Kidney (tissue), 22 donors: ENCODE measurements at places on chromosomes 5 and 9. TPM values are rescaled to one million over a fixed set of nuclear protein-coding genes. Genes with fewer than 3 reads are reported as not detected.

Gene UBE2QL1
- polyA plus RNA-seq, result 4.8 TPM

- DNase-seq, result no peak
Observed at GRCh38 chr9:18441261-18441660, 32.7 kb upstream of the ADAMTSL1 start.

Gene PAEP
- polyA plus RNA-seq, result not detected

Gene OR2V2
- not detected for polyA plus RNA-seq

- no peak for DNase-seq
Observed at GRCh38 chr5:173630724-173631365, 14.4 kb upstream of the BOD1 start.

Gene SLC36A3
- polyA plus RNA-seq, result not detected

- DNase-seq, result no peak
Observed at GRCh38 chr5:105677291-105677690, 1993.4 kb downstream of the EFNA5 start.

- DNase-seq, result no peak
Observed at GRCh38 chr9:133512253-133513213, 12.2 kb downstream of the MYMK start.

DNA sequence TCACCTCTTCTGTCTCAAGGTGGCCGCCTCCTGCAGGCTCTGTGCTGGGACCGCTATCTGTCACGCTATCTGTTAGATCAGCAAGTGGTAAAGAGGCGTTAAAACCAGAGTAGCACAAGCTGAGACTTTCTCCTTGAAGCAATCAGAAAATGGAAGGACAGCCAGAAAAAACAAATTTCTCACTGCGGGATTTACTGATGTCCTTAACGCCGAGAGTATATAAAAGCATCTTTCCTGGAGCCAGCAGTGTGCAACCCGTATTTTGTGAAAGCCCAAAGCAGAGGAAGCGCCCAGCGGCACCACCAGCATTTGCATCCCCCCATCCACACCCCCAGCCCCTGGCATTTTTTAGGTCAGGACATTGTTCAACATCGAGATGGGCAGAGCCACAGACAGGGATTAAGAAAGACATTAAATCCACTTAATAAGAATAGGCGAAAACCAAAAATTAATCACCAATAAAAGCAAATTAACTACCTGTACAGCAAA lies 48.6 kb downstream of the DUSP1 start:
- DNase-seq, result no peak
